Stimulated activated CD4-positive, alpha-beta T cell treated with anti-CD3 and anti-CD28 coated beads, Interleukin-1b, Interleukin-23, amount 100 ng/mL, for 1 hour (primary cell): ENCODE measurements at places on chromosomes 4 and X.

DNA sequence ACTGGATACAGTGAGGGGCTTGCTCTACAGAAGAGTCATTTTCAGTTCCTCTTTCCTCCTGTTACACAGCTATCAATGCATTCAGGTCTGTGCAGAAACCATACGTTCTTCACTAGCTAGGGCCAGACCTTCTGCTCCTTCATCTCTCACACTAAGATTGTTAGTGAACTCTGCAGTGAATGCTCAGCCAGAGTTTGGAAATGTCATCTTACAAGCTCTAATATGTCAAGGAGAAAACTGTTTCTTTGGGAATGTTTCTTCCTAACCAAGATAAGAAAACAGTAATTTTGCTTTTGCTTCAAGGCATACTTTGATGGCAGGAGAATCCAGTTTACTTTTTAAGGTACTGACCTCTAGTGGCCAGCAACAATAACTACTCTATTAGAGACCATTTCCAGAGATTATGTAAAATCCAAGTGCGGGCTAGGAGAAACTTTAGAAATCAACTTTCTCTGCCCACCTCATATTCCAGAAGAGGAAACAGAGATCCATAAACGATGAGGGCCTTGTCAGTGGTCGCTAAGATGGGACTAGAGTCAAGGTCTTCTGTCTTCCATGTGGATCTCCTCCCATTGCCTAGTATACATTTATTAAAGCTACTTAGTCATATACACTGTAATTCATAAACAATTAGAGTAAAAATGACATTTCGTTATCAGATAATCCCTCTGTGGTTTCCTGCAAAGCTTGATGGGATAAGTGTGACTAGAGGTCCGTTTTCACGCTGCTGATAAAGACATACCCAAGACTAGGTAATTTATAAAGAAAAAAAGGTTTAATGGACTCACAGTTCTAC is 12.1 kb upstream of the CC2D2A start:
- no peak for DNase-seq

- DNase-seq: peak; percentile 26
Observed at GRCh38 chrX:153474718-153475117, 4.3 kb upstream of the HAUS7 start.

GRCh38 chr4:20592663-20593062 is 107.6 kb upstream of the PACRGL start:
- DNase-seq: no peak

GRCh38 chr4:25927361-25928195 is 13.6 kb downstream of the SMIM20 start:
- DNase-seq: no peak

DNA sequence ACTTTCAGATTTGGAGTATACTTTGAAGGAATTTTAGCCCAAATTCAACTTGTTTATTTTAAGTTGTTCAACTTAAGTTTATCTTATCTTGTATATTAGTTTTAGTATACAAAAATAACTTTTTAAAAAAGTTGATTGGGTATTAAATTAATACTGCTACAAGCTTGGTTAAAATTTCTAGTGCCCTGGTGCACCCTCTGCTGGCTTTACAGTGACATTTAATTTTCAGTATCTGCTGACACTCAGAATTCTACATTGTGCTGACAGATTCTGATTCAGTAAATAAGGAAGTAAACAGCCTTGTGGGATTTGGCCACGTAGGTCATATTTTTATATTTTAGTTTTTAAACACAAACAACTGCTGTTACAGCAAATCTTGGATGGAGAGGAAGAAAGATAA is 2.9 kb downstream of the EDA start:
- no peak for DNase-seq

DNA sequence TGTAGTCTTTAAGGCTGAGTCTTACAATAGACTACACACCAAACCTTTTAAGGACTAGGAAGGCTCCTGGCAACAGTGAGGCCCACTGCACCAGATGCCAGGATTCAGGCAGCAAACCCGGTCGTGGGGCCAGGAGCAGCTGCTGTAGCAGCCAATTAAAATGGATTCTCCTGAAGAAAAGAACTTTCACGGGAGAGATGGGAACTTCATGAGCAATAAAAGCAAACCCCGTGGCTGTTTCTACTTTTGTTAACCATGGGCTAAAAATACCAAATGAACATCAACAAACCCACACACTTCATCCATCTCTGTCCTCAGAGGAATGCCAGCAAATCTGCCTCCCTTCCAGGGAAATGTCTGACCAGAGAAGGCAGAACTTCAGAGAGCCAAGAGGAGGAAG is 101.4 kb downstream of the BTC start:
- DNase-seq: no peak

DNA sequence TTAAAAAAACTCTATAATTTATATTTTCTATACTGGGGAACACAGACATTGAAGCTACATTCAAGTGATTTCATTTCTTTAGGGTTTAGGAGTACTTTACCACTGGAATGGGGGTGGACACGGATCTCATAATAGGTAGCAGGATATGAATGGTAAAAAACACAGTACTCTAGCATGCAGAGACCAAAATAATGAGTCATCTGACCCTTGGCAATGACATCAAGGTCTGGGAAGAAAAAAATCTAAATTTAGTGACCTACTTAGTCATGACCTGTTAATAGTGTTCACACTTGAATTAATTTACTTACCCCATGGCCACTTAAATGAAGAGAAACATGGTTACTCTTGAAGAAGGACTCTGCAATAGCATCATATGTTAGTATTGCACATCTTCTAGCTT is 187.9 kb downstream of the EPHA5 start:
- no peak for DNase-seq

- no peak for DNase-seq
Observed at GRCh38 chrX:39214387-39215126, 413.3 kb downstream of the MID1IP1 start.

- no peak for DNase-seq
Observed at GRCh38 chrX:24063488-24063887, 8.7 kb downstream of the EIF2S3 start.

- DNase-seq: no peak
Observed at GRCh38 chr4:11416767-11417113, 12.0 kb downstream of the HS3ST1 start.

DNA sequence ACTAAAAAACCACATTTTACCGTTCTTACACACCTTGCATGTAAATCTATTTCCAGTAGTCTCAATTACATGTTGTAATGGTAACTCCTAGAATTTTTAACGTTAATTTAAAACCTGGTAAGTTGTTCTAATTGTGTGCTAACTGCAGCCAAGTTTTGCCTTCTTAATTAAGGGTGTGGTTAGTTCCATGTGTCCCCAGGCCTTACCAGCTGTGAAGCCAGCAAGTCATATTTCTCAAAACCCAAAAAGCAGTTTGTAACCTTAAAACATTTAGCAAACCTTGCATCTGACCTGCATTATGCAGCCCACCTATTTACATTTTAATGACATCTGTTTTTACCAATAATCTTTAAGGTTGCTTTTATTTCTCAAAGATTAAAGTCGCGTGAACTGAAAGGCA is 18.4 kb upstream of the FAM47E start:
- DNase-seq: no peak

DNA sequence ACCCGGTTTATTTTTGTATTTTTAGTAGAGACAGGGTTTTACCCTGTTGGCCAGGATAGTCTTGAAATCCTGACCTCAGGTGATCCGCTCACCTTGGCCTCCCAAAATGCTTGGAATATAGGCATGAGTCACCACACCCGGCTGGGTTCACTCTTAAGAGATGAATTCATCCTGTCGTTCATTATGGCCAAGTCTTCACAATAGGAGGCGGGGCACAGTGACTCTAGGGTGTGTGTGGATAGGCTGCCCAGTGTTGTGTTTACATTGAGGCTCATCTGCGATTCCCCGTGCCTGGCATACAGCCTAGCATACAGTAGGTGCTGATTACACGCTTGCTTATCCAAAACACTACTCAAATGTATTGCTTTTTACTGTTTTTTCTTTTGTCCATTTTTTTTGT is 41.3 kb upstream of the IGFBP7 start:
- no peak for DNase-seq

- DNase-seq: no peak
Observed at GRCh38 chr4:118968813-118969212, 80.2 kb downstream of the SYNPO2 start.

- DNase-seq: no peak
Observed at GRCh38 chr4:161555689-161556660, 607.8 kb downstream of the FSTL5 start.

- no peak for DNase-seq
Observed at GRCh38 chr4:16844816-16845586, 53.4 kb downstream of the LDB2 start.

GRCh38 chr4:3371033-3372001 is 70.5 kb upstream of the HGFAC start:
- DNase-seq: no peak

DNA sequence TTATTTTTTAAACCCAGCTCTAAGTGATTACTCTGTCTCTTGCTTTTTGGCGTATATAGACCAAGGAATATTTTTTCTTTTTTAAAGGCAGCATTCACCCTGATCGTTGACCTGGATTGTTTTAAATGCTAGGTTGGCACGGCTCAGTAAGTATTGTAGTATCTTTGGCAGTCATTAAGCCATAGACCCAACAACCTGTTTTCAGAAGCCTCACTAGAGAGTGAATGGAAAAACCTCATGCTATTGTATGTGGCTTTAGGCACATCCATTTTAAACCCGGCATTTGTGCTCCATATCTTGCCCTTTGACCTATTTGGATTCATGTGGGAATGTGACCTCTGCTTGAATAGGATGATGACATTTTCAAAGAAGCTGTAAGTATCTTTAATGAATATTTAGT is 183.9 kb downstream of the SNCA start:
- DNase-seq: no peak

- DNase-seq: no peak
Observed at GRCh38 chr4:164383358-164384220, 370.3 kb upstream of the SMIM31 start.

GRCh38 chr4:80207664-80208063 is 10.4 kb downstream of the PRDM8 start:
- no peak for DNase-seq

GRCh38 chrX:153400146-153401132 is 711 bp downstream of the PNMA6E start:
- DNase-seq: peak; percentile 28

DNA sequence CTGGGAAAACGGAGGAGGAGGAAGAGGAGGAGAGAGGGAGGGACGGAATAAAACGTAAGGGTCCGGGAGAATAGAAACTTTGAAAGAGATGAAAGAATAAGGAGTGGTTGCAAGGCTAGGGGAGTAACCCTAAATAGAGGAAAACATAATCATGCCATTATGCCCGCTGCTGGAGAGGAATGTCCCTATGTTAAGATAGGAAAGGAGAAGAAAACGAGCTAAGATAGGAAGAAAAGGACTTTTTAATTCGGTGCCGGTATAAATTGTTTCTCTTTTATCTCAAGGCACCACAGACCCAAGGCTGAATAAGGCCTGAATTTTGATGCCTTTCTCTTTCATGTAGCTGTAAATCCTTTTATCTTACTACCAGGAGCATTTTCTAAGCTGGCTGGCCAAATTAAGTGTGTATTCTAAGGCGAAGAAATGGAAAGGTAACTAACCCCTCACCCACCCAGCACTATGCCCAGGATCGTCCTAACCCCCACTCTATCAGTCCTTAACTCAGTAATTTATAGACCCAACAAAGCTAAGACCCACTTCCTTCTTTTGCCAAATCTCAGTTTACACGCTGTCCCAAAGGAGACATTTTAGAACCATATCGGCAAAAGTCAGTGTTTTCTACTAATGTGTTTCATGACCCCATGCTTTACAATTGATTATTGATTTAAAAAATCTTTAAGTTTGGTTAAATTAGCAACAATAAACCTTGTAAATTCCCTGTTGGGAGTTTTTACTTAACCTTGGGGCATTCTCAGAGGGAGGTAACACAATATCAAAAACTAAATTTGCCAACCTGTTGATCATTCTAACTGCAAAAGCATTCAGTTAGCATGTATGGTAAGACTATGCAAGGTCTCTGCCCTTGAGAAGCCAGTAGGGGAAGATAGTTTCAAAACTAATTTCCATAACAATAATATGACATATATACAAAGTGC is 1.1 kb upstream of the CUL4B start:
- DNase-seq: no peak
